DMS 273 treated with DMSO at 0.1 percent for 48 hours (cell line): ENCODE measurements at places on chromosomes 2 and 18.

GRCh38 chr2:10449838-10450691 lies 1.9 kb upstream of the ODC1 start:
- no peak for DNase-seq

GRCh38 chr2:240447934-240448333 lies 12.5 kb downstream of the GPC1 start:
- DNase-seq: no peak

GRCh38 chr18:73787316-73787715 lies 360.3 kb downstream of the FBXO15 start:
- no peak for DNase-seq

DNA sequence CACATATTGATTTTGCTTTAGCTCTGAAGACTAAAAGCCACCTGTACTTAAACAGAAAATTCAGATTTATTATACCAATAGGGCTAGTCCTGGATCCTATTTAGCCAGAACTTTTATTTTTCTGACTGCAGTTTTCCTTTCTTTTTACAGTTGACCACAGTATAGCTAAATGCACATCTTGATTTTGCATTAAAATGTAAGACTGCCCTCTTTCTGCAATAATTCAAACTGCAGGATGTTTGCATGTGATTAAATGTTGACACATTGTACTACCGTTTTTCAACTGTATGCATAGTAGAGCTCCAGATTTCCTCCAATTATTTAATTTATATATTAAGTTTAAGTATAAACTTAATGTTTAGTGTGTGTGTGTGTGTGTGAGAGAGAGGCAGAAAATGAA lies 1262.9 kb downstream of the SUCLG1 start:
- DNase-seq: peak; percentile 8

- DNase-seq: no peak
Observed at GRCh38 chr2:28166956-28167355, 225.7 kb upstream of the FOSL2 start.

DNA sequence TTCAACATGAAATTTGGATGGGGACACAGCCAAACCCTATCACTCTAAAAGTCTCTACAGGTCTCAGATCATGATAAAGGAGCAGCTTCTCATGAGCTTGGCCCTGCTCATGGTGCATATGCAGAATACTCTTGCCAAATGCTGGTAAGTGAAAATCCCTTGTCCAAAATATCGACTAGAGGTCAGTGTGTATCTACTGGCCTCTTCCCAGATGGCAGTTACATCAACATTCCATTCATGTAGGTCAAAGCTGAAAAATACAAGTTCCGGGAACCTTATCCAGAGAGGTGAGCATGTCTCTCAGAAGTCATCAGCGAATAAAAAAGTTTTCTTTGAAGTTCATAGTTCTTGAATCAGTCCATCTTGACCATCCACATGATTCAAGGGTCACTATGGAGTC lies 7.6 kb upstream of the NT5C1B start:
- DNase-seq: no peak

- no peak for DNase-seq
Observed at GRCh38 chr2:118846442-118846952, 951 bp downstream of the EN1 start.

DNA sequence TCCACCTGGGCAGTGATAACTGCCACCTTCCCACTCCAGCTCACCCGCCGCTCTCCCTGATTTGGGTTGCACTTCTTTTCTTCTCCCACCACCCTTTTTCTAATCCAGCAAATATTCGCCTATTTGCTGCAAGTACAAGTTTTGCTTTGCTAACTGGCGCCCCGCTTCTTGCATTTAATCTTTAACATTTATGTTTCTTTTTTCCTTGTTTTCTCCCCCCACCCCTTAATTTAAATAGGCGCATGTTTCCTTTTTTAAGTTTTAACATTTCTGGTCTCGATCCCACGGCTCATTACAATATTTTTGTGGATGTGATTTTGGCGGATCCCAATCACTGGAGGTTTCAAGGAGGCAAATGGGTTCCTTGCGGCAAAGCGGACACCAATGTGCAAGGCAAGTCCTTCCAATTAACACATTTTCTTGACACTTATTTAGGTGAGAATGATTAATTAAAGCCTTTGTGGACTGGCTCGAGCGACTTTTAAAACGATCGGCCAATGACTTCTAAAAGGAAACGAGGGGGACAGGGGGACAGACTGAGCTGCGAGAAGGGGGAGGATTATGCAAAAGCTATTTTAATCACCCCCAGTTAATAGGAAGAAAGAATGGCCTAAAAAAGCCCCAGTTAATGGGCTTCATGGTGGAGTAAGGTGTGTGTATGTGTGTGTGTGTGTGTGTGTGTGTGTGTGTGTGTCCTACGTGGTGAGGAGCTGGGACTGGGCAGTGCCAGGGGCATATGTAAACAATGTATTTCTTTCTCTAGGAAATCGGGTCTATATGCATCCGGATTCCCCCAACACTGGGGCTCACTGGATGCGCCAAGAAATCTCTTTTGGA lies 1.6 kb downstream of the TBR1 start:
- DNase-seq: no peak

DNA sequence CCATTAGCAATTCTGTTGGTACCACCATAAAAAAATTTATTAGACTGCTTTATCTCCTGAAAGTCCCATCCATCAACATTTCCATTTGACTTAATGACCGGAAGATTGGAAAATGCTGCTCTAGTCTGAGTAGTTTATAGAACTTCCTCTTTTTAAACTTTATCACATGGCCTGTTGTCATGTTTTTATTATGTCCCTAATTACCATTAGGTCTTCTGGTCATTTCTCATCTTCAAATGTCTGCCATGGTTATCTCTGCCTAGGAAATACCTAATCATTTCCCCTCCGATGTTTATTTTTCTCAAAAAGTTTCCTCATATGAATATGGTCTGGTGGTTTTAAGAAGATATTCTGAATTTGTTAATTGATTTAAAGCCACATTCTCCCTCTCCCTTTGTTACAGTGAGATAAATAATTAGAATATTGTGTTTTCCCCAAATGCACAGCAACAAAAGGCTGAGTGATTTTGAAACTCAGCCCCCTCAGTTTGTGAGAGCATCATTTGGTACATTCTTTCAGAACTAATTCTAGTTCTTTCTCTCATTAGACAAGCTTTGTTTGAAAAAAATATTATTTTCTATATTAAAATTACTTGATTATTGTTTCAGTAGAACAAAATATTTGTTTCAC lies 317.1 kb upstream of the ST6GAL2 start:
- no peak for DNase-seq

DNA sequence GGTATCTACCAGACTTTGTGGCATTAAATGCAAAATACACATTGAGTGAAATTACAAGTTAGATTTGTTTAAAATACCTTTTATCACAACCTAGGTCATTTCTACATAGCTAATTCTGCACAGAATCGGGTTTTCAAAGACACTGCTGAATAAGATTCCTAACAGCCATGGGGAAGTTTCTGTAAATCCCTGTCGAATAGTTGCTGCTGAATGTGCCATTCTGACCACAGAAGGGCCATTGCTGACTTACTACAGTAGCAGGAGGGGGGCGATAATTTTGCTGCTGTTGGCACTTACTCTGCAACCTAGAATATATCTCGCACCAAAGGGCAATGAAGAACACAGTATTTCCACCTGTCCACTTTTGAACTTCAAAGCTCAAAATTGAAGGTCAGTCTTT lies 232.8 kb downstream of the TCF4 start:
- DNase-seq: no peak

DNA sequence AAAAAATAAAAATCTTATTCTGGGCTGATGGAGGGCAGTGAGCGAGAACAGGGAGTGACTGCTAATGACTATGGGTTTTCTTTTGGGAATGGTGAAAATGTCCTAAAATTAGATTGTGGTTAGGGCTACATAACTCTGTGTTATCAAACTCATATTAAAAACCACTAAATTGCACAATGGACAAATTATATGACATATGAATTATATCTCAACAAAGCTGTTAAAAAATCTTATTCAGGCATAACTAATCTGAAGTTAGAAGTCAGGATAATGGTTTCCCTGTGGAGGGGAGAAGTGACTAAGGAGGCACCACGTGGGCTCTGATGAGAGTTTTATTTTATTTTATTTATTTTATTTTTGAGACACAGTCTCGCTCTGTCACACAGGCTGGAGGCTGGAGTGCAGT lies 32.1 kb upstream of the DPP4 start:
- DNase-seq: no peak

DNA sequence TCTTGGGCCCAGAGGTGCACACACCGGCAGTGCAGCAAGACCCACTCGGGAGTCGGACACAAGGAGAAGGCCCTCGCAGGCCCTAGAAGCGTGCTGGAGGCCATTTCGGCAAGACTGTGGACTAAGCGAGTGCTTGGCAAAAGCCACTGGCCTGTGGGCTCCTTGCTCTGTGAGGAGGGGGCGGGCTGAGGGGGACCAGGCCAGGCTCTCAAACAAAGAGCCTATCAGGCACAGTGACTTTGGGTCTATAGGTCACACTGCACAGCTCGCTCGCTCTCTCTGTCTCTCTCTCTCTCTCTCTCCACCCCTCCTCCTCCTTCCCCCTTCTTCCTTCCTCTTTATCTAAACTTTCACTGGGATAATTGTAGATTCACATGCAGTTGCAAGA lies 23.6 kb upstream of the ZCCHC2 start:
- DNase-seq: no peak

DNA sequence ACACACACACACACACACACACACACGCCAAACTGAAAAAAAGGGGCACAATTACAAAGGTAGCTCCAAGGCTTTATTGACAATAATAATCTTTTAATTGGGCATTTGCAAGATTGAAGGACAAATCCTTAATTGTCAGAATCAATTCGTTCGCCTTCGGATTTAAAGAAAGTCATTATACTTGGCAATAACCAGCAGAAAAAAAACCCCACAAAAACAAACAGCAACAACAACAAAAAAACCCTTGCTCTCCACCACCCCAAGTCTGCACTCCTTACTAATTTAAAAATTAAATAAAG lies 1.8 kb upstream of the HOXD8 start:
- DNase-seq: no peak

DNA sequence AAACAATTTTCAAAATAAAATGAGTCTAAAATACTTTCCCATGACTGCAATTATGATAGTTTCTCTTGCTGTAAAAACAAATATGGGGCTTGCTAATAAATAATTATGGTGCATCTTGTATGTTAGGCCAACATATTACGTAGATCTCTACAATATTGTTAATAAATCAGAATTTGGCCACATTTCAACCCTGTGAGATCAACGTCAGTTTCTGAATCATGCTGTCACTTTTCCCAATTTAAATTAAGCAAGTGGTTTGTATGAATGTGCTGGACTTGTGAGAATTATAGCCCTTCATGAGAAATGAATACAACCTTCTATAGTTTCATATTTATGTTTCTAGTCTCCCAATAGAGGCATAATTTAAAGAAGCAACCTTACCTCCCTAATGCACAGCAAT lies 808.9 kb downstream of the SUCLG1 start:
- DNase-seq: no peak

GRCh38 chr2:217846321-217846743 lies 156.5 kb downstream of the TNS1 start:
- DNase-seq: no peak

GRCh38 chr2:239912171-239912937 lies 112.8 kb downstream of the NDUFA10 start:
- no peak for DNase-seq

GRCh38 chr2:109352056-109352897 lies 223.3 kb downstream of the SH3RF3 start:
- DNase-seq: no peak

DNA sequence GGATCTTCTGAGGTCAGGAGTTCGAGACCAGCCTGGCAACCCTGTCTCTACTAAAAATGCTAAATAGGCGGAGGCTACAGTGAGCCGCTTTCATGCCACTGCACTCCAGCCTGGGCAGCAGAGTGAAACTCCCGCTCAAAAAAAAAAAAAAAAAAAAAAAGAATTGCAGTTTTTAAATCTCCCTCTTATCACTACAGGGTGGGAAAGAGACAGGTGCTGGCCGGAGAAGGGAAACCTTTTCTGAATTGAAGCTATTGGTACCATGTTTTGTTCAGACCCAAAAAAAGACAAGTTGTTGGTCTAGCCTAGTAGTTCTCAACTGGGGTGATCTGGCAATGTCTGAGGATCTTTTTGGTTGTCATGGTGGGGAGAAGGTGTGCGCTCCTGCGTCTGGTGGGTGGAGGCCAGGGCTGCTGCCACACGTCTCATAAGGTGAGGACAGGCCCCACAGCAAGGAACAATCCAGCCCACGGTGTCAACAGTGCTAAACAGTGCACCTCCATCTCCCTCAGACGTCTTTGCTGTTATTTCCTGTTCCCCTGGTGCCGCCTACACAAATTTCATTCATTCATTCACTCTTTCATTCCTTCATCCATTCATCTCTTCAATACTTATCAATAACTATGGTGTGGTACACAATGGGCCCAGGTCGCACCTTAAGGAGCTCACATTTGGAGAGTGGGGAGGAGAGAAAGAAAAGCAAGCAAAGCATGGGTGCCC lies 28.8 kb upstream of the ODC1 start:
- no peak for DNase-seq

GRCh38 chr2:79723830-79724229 lies 211.0 kb downstream of the CTNNA2 start:
- no peak for DNase-seq

GRCh38 chr2:241768850-241769249 lies 7.8 kb upstream of the GAL3ST2 start:
- no peak for DNase-seq

DNA sequence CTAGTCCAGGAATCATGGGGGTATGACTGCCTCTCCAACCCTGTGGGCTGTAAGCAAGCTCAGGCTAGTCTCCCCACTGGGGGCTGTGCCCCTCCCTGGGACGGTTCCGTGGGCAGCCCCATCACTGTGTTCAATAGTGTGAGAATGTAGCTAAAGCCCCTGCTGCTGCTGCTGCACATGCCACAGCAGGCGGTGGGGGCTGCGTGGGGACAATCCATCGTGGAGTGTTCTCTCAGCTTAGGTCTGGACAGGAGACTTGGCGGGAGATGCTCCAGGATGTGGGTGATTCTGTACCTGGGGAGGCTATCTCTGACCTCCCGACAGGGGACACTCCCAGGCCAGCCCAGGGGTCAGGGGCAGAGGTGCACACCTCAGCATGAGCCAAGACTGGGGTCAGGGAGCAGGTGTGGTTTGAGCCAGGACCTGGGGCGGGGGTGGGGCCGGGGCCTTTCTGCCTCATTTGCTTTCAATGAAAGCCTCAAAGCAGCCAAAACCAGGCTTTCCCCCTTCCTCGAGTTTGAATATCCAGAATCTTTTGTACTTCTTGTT lies 10.2 kb downstream of the PKDCC start:
- DNase-seq: no peak

- no peak for DNase-seq
Observed at GRCh38 chr2:218366621-218367414, 10.2 kb downstream of the CATIP start.

DNA sequence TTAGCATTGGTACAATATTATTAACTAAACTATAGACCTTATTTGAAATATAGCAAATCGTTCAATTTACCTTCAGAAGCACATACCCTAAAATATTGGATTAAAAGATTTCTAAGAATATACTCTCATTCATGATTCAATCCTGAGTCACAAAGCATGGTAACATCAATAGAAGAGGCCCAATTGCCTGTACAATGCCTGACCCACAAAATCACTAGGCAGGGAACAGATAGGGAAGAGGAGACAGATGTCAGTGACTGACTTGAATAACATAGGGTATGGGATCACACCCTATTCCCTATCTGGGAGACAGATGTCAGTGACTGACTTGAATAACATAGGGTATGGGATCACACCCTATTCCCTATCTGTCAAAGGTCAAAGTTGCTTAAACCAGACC lies 611.6 kb upstream of the VRK2 start:
- DNase-seq: no peak

GRCh38 chr2:199705538-199705937 lies 145.5 kb downstream of the FTCDNL1 start:
- no peak for DNase-seq
